Effector CD8-positive, alpha-beta T cell (primary cell): ENCODE measurements at places on chromosomes 13 and 19.

DNA sequence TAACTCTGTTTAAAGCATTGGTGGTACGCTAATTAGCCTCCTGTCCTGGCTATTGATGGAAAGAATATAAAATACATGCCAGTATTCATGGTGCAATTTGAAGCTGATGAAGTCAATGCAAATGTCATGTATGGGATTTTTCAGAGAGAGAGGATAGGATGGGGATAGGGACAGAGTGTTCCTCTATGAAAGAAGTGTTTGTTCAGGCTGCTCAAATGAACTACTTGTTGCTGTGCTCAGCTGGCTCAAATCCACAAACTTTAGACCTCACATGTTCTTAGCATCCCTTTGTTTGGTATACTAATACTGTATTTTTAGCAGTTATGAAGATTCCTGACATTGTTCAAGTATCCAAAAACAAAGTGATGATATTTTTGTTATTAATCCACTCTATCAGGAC, 116.5 kb downstream of the SLITRK1 start:
- no peak for DNase-seq

DNA sequence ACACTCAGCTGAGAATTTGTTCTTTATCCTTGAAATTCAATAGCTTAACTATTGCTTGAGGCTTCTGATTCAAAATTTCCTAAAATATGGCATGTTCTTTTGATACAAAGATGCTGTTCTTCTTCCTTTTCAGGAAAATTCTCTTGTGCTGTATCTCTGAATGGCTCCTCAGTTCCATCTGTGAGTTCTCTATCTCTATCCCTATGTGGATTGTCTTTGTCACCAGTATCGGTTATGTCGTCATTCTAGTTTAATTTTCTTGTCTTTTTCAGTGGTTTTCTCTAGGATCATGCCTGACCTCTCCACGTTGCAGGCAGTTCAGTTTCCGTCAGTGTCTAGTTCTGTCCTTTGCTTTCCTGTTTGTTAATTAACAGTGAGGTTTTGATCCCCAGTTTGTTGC, 104.6 kb upstream of the GJB6 start:
- DNase-seq = no peak

- no peak for DNase-seq
These were observed 59.8 kb downstream of the TRPM4 start for GRCh38 chr19:49217382-49217781.

DNA sequence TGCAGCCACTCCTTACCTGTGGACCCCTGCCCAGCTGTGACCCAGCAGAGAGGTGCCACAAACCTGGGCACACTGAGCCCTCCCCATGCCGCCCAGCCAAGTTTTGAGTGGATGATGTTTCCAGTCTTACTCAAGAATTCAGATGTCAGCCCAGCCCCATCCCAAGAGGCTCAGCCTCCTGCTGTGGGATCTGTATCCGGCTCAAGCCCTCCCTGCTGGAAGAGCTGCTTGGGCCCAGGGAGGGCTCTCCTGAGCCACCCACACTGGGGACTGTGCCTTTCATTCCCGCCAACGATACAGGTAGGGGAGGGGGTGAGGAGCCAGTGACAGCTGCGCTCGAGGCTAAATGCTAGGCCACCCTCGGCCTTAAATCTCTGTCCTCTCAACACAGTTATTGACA, 5.9 kb upstream of the SLC7A9 start:
- DNase-seq = no peak

GRCh38 chr13:39451301-39451700, 151.7 kb downstream of the LHFPL6 start:
- no peak for DNase-seq

DNA sequence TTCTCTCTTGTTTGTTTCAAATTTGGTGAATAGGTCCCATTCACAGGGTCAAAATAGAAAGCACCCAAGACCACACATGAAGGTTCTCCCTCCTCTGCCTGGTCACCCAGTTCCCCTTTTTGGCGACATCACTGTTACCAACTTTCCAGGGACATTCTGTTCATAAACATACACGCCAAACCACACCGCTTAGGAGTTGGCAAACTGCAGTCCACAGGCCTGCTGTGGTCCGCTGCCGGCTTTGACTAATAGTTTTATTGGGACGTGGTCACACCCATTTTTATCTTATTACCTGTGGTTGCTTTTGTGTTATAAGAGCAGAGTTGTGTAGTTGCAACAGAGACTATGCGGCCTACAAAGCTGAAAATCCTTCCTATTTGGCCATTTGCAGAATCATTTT, 24.2 kb downstream of the UHRF1 start:
- DNase-seq = no peak

GRCh38 chr19:41511628-41512027, 64.3 kb upstream of the CEACAM21 start:
- no peak for DNase-seq

- no peak for DNase-seq
These were observed 1.8 kb upstream of the PLIN5 start for GRCh38 chr19:4536798-4537197.

DNA sequence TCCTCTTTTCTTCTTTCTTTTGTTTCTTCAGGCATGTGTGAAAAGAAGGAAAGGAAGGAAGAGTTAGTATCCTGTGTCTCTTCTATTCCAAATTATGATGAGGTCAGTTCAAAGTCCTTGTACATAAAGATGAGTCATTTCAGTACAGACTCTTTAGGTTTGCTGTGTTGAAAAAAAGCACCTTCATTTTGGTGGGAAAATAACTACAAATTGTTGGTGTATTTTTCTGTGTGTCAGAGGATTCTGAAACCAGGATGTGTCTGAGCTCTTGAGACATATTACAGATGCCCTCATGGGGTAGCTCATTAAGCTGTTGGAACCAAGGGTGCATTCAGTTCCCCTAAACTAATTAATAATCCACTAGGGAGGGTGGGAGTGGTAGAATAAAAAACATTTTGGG, 5.8 kb upstream of the HSPH1 start:
- no peak for DNase-seq

GRCh38 chr13:51724721-51725120, 79.2 kb downstream of the DHRS12 start:
- DNase-seq = no peak

DNA sequence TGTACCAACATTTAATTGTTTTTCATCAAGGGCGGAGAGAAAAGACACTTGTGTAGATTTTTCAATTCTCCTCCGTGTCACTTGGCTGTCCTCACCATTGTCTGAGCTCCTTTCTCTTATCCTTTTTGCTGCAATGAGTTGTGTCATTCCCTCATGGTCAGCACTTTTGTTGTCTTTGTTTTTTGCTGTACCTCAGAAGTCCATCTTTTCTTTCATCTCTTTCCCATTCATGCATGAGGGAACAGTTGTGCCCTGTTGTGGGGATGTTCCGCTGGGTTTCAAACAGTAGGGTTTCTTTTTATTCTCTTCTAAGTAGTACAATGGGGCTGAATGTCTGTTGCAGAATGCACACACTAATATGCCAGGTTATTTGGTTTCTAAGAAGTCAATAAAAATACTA, 222.6 kb downstream of the TM9SF2 start:
- no peak for DNase-seq

DNA sequence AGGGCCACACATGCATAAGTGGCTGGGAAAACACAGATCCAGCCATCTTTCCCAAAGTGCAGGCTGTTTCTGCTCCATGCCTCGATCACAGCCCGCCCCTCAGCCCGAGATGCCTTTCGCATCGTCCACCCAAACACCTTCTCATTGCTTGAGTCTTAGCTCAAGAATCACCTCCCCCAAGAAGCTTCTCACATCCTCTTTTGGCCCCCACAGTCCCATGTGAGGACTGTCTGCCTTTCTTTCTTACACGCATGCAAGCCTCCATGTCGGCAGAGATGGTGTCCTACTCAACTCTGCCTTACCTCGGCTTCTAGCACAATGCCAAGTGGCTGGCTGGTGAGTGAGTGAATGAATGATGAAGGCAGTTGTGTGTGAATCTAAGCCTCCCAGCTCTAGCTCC, 18.1 kb upstream of the GSX1 start:
- no peak for DNase-seq

GRCh38 chr13:99464441-99464949, 36.8 kb upstream of the TM9SF2 start:
- DNase-seq = no peak

- no peak for DNase-seq
These were observed 1.8 kb upstream of the DIAPH3 start for GRCh38 chr13:60165391-60166099.

DNA sequence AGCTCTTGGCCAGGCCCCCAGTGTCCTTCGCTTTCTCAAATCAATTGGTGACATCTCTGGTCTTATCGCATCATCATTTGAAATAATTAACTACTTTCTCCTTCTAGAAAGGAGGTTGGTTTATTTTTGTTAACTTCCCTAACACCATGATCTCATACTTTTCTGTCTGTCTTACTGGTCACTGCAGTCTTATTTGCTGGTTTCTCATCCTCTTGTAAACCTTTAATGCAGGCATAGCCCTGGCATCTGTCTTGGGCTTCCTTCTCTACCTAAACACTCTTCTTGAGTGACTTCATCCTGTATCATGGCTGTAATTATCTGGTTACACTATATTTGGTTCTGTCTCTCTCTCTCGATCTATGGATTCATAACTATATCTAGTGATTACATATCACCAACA, 152.8 kb downstream of the CYSLTR2 start:
- DNase-seq = no peak

GRCh38 chr13:98568918-98569317, 8.0 kb downstream of the STK24 start:
- DNase-seq = no peak

DNA sequence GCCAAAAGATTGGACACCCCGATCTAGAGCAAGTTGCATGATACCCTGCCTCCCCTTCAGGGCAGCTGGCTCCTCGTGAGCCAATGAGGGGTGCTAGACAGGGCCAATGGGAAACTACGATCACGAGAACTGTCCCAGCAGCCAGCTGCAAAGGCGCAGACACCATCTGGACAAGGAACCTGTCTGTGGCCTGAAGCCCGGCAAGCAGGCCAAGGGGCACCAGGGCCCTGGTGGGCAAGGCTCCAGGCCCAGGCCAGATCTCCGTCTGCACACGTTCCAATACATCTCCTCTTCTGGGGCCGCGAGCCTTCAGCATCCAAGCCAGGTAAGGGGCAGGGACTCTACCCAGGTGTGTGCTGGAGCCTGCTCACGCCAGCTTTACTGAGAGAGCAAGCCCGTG, 20.2 kb downstream of the MED26 start:
- no peak for DNase-seq

DNA sequence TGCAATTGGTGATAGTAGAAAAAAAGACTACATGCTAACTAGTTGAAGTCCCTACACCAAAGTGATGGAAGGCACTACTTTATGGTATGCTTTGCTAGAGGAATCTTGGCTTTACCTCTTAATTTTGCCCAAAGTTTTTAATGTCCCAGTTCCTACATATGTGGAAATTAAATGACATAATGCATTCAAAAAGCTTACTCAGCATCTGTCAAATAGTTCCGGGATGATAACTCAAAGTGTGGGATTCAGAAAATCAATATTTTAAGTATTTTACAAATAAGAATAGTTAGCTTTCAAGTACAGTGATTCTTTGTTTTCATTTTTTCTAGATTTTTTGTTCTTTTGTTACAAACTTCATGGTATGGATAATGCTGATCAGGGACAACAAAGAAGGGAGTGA, 211.6 kb downstream of the PCDH20 start:
- DNase-seq = no peak

- no peak for DNase-seq
These were observed 606.7 kb upstream of the KLHL1 start for GRCh38 chr13:70714993-70715392.

DNA sequence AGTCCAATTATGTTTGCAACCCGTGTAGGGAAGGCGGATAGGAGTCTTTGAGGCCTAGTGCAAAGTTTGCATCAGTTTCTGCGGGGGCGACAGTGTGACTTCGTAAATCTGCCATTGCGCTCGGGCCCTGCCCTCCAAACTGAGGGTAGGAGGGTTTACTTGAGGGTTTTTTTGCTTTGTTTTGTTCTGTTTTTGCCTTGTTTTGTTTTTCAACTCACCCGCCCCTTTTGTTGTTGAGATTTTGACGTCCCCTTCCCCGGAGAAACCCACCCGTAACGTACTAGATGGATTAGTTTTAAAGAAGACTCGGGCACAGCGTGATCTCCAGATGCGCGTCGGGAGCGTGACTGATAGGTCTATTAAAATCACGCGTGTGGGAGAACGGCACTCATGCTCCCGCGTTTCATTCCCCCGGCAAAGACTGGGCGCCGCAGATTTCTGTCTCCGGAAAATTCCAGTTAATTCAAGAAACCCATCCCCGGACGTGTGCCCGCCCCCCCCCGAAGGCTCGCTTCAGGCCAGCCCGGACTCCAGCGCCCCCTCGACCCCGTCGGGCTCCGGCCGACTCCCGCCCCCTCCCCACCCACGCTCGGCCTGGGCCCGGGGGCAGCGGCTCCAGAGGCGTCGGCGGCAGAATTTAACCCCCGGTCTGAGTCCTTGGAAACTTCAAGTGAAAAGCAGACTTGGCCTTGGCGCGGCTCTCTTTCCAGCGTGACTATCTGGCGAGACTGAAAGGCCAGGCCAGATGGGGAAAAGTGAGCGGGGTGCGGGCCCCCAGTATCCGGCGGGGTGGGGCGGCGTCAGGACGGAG, 5.0 kb downstream of the SOX1 start:
- DNase-seq = no peak

DNA sequence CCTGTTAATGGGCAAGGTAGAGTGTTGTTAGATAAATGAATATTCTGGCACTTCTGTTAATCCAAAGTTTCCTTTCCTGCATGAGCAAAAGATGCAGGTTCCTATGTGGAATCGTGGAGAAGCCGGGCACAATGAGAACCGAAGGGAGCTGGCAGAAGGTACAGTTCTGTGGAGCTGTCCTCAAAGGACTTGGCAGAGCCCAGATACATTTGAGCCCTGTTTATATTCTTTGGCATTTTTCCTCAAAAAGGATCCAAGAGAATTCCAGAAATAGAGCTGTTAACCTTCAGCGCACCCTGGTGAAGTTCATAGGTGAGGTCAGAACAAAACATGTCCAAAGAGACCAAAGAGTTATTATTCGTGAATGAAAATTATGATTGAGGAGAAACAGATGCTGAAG, 4.0 kb upstream of the DLEU7 start:
- DNase-seq = no peak

- no peak for DNase-seq
These were observed 348.8 kb downstream of the SPRY2 start for GRCh38 chr13:79992111-79992510.

- DNase-seq = peak; percentile 83
These were observed at the start of gene ZNF772 for GRCh38 chr19:57477191-57478008. Gene ZNF772 (minus strand): TSS chr19:57477566. CDS start chr19:57477309, 257 bp downstream.

GRCh38 chr19:709965-710571, 1.3 kb downstream of the PALM start:
- no peak for DNase-seq

DNA sequence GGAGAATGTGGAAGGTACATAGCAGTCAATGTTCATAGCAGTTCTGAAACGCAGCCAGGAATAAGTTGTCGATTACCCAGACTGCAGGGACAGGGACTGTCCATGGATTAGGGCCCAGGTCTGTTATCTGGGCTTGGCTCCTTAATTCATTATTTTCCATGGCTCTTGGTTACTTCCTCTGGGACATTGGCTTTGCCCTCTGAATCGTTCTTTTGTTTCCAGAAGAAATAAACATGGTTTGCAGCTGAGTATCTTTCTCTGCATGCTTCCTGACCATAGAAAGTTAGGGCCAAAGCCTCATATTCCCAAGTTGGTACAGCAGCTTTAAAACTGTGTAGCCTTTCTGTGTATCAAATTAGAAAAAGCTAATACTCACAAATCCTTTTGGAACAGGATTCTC, 121.7 kb upstream of the MAB21L1 start:
- DNase-seq = no peak
